CD4-positive, alpha-beta T cell treated with Interleukin-1 beta for 1 hour (primary cell): ENCODE measurements at places on chromosomes 11 and 22.

DNA sequence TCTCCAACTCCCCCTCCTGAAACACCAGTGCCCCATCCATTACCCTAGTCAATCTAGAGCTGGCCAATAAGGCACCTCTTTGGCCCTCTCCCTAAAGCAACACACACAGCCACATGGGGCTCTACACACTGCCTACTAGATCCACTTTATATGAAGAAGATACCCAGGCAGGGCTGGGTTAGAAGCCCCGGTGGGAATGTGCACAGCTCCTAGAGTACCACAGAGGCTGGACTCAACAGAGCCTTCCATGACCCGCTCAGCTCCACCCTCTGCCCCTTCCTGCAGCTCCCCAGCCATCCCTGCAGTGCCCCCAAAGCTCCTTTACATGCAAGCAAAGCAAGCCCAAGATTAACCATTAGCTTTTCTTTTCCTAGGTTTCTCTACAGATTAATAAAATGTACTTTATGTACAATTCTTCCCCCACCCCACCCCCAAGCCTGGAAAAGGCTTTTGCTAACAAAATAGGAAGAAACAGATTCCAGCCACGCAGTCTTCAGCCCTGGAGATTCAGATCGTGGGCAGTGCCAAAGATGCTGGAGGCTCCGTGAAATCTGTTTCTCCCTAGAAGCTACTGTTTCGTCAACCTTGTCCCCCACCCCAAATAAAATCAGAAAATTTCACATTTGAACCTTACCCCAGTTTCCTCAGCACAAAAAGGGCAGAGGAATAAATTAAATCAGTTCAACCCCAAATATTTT, 51.8 kb downstream of the IGSF9B start:
- no peak for DNase-seq

DNA sequence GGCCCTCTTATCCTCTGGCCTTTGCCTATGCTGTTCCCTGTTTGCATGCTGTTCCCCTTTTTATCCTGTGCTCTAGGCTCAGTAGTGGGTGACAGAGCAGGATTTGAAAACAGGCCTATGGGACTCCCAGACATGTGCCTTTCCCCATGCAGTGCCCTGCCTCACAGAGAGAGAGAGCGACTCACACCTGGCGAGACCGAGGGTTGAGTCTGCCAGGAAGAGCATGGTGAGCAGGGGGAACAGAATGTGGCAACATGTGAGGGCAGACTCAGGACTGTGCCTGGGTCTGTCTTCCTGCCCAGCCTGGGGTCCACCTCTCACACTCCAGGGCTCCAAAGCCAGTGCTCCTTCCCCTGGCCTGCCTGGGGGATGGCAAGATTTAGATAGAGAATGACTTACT, 75.0 kb downstream of the NFAM1 start:
- DNase-seq: no peak

GRCh38 chr11:96905143-96905542, 515.3 kb downstream of the JRKL start:
- DNase-seq: no peak

DNA sequence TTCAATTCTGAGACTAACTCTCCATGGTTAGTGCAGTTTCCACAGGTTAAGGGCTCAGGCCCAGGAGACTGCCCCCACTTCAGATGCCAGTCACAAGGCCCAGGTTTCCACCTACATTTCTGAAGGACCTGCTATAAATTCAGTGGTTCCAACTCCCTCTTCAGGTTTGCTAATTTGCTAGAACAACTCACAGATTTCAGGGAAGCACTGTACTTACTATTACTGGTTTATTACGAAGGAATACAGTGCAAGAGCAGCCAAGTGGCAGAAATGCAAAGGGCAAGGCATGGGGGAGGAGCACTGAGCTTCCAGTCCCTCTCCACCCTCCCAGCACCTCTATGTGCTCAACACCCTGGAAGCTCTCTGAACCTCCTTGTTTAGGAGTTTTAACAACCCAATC, 39.3 kb upstream of the SPON1 start:
- no peak for DNase-seq

- DNase-seq: peak; percentile 8
Observed at GRCh38 chr22:27113211-27113635, 455.8 kb downstream of the MIAT start.

GRCh38 chr11:132872211-132872610, 660.1 kb downstream of the OPCML start:
- no peak for DNase-seq

DNA sequence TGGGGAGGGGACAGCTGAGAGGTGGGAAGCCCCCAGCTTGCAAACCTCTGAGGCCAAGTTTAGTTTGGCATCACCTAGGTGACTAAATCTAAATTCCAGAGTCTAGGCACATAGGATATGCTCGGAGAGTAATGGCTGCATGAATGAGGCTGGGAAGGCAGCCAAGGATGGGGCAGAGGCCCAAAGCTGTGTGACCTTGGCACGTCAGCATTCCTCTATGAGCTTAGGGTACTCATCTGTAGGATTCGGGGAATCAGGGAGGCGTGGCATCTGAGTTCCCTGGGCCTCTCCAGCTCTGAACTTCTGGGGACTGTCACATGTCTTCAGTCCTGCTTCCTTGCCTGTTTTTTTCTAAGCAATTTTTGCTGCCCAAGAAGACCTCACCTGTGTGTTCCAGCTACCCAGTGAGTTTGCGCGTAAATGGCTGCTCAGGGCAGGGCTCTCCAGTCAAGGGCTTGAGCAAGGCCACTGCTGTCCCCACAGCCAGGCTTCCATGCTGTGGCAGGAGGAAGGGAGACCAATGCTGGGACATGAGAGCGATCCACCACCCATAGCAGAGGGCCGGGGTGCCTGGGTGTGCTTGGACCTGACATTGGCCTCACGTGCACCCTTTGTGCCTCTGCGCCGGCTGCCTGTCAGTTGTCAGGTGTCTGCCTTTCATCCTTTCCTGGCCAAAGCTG, 13.9 kb downstream of the DAGLA start:
- DNase-seq: no peak

DNA sequence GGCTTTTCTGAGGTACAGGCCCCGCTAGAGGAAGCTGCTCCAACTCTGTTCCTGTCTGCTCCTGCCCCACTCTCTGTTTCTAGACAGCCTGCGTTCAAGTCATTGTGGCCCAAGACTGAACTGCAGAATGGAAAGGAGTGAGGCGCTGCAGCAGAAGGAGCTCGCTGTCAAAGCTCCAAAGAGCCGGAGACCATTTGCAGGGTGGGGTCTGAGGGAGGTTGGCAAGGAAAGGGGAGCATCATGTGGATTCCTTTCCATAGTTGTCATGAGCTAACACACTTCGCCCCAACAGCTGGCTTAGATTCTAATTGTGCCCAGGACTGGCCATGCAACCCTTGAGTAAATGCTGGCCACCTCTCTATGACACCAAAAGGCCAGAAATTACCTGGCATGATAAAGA, 18.8 kb downstream of the APOL4 start:
- DNase-seq: no peak

DNA sequence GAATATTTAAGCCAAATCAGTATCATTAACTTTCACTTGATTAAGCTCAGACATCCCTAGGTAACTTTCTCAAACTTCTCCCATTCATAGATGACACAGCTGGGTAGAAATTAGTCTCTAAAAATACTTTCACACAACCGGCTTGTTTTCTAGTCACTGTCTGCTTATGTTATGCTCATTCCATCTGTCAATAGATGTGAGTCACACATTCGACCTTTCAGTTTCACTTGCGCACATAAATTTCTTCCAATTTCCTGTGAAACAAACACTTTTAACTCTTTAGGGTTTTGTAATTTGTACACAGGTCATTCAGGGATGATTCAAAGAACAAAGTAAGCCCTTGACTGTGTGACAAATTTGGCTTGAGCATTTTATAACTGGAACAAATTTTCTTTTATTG, 723.0 kb downstream of the KCNA4 start:
- no peak for DNase-seq

- no peak for DNase-seq
Observed at GRCh38 chr11:122617926-122618325, 37.6 kb upstream of the UBASH3B start.
